CD4-positive, CD25-positive, alpha-beta regulatory T cell (primary cell): ENCODE measurements at places on chromosomes 6 and 20. TPM values are rescaled to one million over a fixed set of nuclear protein-coding genes. Genes with fewer than 3 reads are reported as not detected.

DNA sequence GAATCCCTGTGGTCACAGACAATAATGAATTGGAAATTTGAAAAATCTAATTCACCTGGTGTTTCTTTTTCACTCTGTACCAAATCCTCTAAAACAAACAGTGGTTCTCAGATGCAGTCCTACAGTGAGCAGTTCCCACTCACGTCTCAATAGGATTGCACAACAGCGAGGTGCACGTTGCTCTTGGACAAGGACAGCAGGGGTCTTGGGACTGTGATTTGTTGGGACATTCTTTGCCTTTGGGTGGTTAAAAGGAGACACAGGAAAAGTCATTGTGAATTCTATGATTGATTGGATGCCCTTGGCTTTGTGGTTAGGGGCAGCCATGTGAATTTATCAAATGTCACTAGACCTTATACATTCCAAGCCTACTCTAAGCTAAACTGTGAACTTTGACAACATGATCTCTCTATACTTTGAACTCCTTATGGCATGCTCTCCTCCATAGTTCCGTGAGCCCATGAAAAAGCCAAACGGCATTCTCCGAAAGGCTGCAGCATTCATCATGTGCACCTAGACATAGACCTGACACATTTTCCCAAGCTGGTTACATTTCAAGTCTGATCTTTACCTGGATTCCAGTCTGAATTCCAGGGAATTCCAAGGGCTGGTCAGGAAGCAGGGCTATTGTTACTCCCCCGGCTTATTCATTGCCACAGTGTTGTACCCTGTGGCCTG, 647 bp downstream of the UNC93A start:
- DNase-seq, result no peak

DNA sequence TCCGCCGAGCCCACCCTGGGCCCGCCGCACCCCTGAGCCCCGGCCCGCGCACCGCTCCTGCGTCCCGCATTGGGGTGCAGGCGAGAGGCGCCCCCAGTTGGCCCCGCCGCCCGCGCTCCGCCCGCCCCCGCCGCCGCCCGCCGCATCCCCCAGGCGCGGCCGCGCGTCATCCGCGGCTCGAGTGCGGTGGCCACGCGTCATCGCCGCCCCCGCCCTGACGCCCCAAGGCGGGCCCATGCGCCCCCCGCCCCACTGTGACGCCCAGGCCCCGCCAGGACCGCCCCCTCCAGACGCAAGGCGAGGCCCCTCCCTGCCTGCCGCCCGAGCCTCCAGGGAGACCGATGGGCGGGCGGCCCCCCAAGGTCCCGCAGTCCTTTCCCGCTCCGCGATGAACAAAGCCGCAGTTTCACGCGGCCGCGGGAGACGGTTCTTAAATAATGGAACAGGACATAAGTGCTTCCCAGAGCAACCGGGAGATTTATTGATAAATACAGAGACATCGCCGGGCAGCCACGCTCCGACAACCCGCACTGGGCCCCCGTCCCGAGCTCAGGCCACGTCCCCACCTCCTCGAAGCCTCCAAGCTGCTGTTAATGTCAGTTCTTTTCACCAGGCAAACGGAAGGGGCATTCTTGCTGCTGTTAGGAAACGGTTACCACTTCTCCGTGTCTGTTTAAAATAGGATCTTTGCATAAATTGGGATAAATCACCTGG, at the start of gene ANKRD60:
TSS of gene ANKRD60 (minus strand) at position 170 of the 714 bp plus-strand sequence. CDS start at position 170, 0 bp downstream.
- DNase-seq, result peak; percentile 58

- peak; percentile 24 for DNase-seq
These were observed 23.3 kb downstream of the MICA start for GRCh38 chr6:31426395-31427354.

GRCh38 chr20:37627060-37627766, 66.6 kb upstream of the CTNNBL1 start:
- DNase-seq, result peak; percentile 38

GRCh38 chr20:54084727-54085388, 14.5 kb upstream of the BCAS1 start:
- no peak for DNase-seq

GRCh38 chr6:43746071-43746470, 23.9 kb upstream of the VEGFA start:
- DNase-seq, result no peak

DNA sequence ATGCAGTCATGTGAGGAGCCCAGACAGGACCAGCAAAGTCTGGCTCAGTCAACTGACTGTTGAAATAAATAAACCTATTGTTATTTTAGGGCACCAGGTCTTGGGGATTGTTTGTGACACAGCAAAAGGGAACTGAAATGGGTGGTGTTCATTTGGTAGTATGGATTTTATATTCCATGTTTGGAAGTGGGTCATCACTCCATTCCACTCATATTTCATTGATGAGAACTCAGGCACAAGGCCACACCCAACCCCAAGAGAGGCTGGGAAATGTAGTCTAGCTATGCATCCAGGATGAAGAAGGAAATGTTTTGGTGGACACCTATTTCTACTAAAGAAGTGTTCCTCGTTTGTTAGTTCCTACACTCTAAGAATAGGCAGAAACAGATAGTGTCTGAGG, 64.9 kb upstream of the BTBD3 start:
- DNase-seq, result no peak

DNA sequence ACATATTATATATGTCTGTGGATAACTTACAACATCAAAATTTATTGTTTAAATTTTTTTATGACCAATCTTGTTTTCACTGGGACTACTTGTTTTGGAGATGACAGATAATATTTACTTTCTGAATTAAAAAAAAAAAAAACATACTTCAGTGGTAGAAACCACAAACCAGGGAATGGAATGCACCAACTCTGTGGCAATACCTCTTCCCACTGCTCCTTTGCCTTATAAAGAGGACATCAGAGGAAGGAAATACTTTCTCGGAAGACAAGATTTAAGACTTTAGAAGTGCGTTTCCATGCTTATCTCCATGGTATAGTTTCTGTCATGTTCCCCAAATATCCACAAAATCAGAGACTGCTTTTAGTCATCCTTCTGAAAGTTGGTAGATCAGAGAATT, 1241.1 kb upstream of the EYS start:
- no peak for DNase-seq

ECHDC1 gene
- total RNA-seq, result 22.8 TPM

GRIK2 gene
- not detected for total RNA-seq

OVOL2 gene
- total RNA-seq, result not detected
